ENCODE measurements at places on chromosomes 5 and 9.

DNA sequence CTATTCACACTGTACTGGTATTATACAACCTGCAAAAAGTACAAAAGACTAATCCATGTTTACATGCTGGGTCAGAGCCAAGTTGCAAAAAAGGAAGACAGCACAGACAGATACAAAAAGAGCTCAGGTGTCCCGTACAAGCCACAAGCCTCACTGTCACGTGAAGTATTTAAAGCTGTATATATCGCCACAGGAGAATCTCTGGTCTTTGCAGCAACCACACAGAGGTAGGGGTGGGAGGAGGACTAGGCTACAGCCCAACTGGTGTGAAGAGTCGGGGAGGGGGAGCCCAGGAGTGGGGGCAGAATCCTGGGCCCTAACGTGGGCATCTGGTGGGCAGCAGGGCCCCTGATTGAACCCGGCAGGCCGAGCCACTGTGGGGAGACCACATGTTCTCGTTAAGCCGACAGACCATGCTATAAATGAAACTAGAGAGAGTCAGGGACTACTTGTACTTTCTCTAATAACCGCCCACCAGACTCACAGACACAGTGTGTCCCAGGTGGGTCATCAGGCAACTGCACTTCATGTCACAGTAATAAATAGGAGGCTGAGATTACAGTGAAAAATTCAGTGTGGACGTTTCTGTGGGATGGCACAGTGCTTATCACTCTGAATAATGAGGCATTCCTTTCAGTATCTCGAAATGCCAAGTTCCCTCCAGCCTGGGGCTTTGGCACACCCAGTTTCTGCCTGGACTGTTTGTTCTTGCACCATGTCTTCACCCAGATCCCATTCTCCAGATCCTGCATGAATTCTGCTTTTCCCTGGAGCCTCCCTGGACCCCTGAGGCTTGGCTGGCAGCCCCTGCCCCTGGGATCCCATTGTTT is 79.3 kb upstream of the SH3PXD2B start:
- no peak for DNase-seq

GRCh38 chr9:137674307-137674975 is 55.6 kb downstream of the EHMT1 start:
- no peak for DNase-seq

DNA sequence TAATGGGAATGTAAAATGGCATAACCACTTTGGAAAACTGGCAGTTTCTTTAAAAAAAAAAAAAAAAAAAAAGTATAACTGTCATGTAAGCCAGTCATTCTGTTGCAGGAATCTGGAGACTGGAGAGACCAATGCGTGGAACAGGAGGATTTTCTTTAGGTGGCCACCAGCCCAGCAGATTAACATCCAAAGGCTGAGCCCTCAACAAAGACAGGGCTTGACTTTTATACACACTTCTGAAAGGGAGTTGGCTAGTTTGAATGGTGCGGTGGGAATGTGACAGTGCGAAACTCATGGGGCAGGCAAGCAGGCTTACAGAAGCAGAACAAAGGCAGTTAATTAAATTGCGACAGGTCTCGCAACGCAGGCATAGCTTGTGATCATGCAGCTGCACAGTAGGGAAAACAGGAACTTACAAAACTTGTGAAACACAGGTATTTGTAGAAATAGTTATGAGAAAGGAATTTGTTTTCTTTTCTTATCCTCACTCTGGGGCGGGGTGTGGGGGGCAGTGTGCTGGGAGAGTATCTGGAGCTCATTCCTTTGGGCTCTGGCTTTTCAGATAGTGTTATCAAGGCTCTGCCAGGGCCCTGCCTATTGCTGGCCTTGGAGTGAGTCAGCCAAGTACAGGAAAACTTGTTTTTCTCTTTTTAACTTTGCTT is 12.0 kb downstream of the UIMC1 start:
- no peak for DNase-seq

GRCh38 chr9:107492381-107492970 is 2.9 kb upstream of the KLF4 start:
- no peak for DNase-seq

- no peak for DNase-seq
These were observed 159.5 kb upstream of the MAST4 start for GRCh38 chr5:66436721-66437120.

DNA sequence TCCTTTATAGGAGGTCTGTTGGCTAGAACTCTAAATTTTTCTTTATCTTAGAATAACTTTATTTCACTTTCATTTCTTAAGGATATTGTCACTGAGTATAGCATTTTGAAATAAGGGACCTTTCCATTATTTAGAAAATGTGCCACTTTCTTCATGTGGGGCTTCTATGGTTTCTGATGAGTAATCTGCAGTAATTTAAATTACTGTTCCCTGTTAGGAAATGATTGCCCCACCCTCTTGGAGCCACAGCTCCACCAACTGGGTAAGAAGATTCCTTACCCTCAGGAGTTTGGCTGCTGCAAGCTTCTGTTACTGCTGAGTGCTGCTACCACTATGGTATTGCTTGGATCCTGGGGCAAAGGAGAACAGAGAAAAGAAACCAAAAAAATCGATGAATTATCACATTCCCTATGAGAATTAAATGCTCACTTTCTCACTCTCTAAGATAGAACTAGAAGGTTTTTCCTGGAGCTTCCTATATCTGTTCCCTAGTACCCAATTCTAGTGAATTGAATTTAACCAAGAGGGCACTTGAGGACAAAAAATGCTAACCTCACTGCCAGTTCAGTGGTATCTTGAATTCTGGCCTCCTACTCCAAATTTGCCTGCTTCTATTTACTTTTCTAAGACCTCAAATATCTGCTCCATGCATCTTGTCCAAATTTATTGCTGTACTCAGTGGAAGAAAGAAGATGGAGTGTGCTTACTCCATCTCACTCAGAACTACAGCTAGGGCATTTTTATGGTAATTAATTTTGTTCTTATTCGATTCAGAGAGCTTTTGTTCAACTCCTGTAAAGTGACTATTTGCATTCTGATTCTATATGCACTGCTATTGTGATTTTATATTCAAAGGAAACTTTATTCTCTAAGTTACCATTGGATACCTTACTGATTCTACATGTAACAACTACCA is 2111.3 kb downstream of the MAT2B start:
- DNase-seq, result no peak

DNA sequence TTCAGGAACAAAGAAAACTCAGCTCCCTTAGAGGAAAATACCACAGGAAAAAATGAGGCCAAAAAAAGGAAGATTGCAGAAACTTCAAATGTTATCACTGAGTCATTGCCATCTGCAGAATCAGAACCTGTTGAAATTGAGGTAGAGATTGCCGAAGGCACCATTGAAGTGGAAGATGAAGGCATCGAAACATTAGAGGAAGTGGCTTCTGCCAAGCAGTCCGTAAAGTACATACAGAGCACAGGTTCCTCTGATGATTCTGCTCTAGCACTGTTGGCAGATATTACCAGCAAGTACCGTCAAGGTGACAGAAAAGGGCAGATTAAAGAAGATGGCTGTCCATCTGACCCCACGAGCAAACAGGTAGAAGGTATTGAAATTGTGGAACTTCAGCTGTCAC is 30.8 kb upstream of the NIM1K start:
- no peak for DNase-seq

- DNase-seq, result no peak
These were observed 18.6 kb upstream of the GLRX start for GRCh38 chr5:95840956-95841705.

GRCh38 chr5:123964884-123965283 is 452.9 kb downstream of the CSNK1G3 start:
- no peak for DNase-seq

- no peak for DNase-seq
These were observed 211.4 kb downstream of the KIAA0825 start for GRCh38 chr5:94407023-94407422.

DNA sequence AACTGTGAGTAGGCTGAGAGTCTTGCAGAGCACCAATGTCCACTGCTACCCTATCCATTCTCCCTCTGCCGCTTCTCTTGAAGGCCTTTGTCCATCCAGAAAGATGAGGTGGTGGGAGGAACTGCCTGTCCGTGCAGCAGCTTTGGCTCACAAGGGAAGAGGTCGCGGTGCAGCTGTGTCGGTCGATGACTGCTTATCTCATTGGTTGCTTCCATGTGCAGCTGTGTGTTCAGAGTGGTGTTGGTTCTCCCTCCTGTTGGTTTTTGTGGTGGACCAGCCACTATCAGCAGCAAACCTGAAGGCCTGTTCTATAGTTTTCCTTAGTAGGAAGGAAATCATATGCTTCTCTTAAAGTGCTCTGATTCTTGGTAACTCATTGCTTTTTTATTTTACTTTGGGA is 40.7 kb downstream of the SPTAN1 start:
- DNase-seq, result no peak

DNA sequence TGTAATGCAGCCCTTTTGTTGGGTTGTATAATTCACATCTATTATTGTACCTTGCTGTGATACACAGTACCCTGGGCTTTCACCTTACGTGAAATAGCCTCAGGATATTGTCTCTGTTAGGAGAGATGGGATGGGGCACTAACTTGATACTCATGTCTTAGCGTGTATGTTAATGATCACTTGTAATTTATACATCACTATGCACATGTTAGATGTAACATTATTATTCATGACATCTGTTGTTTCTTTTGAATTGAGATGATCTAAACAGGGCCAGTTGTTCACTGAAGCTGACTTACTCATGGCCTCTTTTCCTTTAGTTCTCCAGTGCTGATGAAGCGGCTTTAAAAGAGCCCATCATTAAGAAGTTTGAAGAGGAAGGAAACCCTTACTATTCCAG is 65.2 kb downstream of the MCCC2 start:
- no peak for DNase-seq

DNA sequence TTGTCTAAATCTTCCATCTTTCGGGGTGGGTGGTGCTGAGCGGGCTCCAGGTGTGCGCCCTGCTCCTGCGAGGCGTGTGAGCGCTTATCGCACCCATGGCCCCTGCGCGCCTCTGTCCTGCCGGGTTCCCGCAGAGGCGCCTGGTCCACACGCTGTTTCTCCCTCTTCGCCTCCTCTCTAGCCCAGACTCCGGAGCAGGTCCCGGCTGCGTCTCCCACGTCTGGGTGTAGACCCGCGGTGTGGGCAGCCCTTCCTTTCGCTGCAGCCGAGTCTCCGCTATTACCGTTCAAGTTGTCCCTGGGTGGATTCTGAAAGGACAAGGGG is 40.5 kb upstream of the PLEKHG4B start:
- no peak for DNase-seq

GRCh38 chr9:700365-701282 is 140.9 kb upstream of the DMRT1 start:
- peak; percentile 35 for DNase-seq

DNA sequence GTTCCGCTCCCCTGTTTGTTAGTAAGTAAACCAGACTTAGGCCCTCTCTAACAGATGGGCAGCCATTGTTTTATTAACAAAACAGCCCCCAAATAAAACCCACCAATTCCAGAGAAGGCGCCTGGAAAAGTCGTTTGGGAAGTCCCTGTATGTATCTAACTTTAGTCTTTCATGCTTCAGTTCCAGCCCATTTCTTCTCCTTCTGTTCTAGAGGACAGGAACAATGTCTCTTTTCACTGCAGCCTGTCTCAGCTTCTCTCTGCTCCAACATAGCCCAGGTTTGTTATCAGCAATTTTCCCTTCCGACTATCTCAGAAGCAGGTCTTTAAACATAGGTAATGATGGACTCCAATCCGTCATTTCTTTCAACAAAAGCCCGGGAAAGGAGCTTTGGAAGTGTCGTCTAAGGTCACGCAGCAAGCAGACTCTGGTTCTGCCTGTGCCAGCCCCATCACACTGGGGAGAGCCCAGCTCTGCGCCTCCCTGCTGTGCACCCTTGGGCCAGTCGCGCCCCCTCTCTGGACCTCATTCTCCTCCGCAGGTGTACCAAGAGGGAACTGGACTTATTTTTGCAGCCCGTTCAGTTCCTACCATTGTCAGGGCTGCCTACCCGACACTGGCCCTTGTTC is 9.6 kb upstream of the AKNA start:
- no peak for DNase-seq

GRCh38 chr5:140242099-140242498 is 60.8 kb downstream of the PFDN1 start:
- DNase-seq, result no peak

- DNase-seq, result no peak
These were observed 53.0 kb upstream of the ALDH1B1 start for GRCh38 chr9:38339496-38339895.

DNA sequence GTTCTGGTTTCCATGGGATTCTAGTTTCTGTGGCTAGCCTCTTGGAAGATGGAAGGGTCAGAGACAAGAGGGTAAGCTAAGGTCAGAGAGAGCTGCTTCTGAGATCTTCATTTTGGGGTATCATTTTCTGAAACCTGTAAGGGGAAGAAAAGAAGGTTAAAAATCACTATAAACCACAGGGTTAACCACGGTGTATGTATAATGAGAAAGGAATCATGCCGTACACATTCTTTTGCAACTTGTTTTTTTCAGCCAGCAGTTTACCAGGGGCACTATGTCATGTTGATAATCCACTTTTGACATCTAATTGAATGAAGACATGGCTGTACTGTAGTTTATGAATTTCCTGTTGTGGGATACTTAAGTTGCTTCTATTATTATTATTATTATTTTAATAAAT is 164.4 kb downstream of the FOCAD start:
- DNase-seq, result no peak

DNA sequence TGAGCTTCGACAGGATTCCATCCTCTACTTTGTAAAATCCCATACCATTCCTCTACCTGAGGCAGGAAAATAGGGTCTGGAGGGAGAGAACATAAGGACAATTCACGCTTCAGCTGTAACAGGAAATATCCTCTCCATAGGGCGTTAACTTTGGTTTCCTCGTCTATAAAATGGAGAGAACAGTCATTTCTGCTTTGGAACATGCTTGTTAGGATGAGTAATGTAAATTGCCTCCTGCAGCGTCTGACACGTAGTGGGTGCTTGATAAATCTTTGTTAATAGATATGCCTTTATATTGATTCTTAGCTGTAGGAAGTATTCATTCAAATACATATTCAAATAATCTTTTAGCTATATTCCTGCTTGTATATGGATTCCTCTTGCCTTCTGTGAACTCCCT is 711 bp upstream of the SUB1 start:
- DNase-seq, result no peak

DNA sequence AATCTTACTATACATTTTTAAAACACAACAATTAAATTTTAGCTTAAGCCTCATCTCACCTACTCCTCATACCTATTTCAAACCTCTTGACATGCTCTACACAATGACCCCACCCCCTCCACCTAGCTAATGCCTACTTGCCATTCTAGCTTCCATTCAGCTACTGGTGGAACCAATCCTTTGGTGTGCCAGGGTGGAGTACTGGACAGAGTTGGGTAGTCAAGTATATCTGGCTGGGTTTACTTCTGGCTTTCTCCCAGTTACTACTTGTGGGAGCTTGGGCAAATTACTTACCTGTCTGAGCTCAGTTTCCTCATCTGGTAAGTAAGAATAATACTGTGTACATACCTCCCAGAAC is 24.3 kb downstream of the PLPP1 start:
- no peak for DNase-seq

- peak; percentile 35 for DNase-seq
These were observed 5.5 kb upstream of the SET start for GRCh38 chr9:128683340-128684064.
